Astrocyte (in vitro differentiated cells and primary cell): ENCODE measurements at places on chromosomes 12 and 14.

DNA sequence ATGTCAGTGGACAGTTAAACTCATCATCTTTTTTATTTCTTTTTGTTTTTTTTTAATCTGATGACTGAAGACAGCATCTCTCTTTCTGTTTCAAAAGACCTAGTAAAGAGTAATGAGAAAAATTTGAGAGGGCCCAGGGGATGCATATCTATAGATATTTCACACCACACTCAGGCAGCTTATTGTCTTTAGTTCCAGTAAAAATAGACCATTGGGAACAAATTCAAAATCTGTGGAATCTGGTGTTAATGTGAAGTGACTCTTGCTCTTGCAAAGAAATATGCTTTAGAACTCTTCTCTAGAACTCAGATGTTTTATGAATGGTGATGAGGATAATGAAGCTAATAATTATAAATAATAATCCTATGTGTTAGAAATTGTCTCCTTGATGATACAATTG lies 214.5 kb upstream of the ATP2B1 start:
- no peak for DNase-seq

DNA sequence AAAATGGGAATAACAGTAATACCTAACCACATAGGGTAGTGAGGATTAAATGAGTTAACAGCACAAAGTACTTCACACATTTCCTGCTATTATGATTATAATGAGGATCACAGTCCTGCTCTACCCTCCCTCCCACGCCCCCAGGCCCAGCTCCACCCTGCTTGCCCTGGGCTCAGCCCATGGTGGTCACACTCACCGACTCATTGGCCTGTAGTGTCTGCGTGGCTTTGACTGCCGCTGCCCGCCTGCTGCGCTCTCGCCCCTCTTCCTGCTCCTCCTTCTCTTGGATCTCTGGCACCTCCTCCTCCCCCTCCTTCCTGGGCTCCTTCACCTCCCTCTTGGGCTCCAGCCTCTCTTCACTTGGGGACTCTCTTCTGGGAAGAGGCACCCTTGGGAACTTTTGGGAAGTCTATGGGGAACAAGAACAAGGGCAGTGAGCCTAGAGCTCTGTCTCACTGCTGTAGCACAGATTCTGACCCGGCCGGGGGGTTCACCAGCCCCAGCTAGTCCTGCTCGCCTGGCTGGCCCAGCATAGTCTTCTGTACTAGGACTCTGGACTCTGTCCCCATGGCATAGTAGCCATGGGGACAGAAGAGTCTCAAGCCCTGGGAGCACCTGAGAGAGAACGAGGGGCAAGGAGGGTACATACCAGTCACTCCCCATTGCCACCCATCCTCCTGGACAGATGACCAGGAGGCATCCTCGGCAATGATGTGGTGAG lies 7.1 kb upstream of the PNMA1 start:
- no peak for DNase-seq

- DNase-seq, result no peak
Observed at GRCh38 chr14:55713486-55713885, 133.5 kb downstream of the KTN1 start.

GRCh38 chr14:51507511-51507905 lies 144.2 kb upstream of the FRMD6 start:
- DNase-seq, result no peak

DNA sequence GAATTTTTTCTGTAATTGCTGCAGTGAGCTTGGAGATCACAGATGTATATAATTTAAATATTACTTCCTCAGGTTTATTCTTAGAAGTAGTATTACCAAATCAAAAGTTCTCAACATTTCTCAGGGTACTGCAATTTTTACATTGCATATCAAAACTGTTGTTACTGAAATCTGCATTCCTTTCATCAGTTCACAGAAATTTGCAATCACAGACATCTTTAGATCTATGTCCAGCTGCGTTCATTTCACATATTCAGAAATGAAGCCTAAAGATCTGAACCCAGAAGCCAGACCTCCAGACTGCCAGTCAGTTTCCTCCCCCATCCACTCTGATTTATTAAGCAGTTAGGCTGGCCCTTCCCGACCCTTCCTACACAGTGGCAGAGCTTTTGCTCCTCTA lies 18.2 kb upstream of the IFT81 start:
- DNase-seq, result no peak
